ENCODE measurements at places on chromosomes 13 and 19. TPM values are rescaled to one million over a fixed set of nuclear protein-coding genes. Genes with fewer than 3 reads are reported as not detected.

Gene NUDT15
- 15.4 TPM for polyA plus RNA-seq

DNA sequence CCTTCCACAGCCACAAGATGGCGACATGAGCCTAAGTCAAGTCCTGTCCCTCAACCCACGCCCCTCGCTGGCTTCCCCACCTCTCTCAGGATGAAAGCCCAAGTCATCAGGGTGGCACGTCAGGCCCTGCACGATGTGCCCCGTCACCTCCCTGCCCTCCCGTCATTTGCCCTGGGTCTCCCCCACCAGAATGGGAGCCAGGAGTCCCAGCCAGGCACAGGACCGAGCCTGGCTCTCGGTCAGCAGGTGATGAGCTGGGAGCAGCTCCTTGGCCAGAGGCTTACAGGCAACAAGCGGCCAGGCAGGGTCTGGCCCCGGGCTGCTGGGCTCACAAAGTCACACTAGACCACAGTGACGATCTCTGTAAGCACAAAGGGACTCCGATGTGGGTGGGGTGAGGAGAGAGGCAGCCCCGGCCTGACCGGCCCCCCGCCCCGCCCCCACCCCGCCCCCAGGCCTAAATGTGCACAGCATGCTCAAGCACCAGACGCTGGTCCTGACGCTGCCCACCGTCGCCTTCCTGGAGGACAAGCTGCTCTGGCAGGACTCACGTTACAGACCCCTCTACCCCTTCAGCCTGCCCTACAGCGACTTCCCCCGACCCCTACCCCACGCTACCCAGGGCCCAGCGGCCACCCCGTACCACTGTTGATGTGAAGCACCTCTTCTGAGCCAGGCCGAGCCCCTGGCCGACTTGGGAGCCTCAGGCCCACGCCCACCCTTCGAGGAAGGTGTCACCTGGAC, 7.3 kb downstream of the MRPL4 start:
- H3K27me3 ChIP-seq = no peaks in the 10 kb centered on the region
- peak overlapping the region; percentile 79 for H3K27ac ChIP-seq
- H3K4me3 ChIP-seq = no peak overlapping the region
- peak; percentile 88 for DNase-seq

Gene ZNF737
- polyA plus RNA-seq = 3.3 TPM

DNA sequence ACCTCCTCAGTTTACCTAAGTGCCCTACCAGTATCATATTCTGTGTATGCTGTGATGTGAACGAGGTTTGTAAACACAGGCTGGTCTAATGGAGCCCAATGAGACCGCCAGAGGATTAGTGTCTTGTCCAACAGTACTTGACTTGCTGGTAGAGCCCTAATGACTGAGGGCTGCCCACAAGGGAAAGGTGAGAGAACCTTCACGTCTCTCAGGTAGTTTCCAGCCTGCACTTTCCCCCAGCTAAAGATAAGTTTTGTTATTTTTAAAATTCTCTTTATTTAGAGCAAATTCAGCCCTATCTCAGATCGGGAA, 498 bp upstream of the RBM26 start:
- no peaks in the 10 kb centered on the region for H3K36me3 ChIP-seq
- peak overlapping the region; percentile 95 for H3K4me3 ChIP-seq
- H3K27me3 ChIP-seq = no peaks in the 10 kb centered on the region
- peaks cover 12% of the 10 kb centered on the region for H3K4me1 ChIP-seq
- H3K27ac ChIP-seq = peak overlapping the region; percentile 99

Gene IER2
- polyA plus RNA-seq = 242 TPM

- H3K4me1 ChIP-seq = no peaks in the 10 kb centered on the region
- peak; percentile 35 for DNase-seq
- H3K4me3 ChIP-seq = no peak overlapping the region
- H3K27ac ChIP-seq = no peak overlapping the region
Measured at GRCh38 chr13:104015646-104016396, 949.6 kb upstream of the SLC10A2 start.

Gene PCP2
- 1.8 TPM for polyA plus RNA-seq

Gene TEX101
- not detected for polyA plus RNA-seq

GRCh38 chr19:2743099-2743498, 3.3 kb upstream of the SLC39A3 start:
- no peak overlapping the region for H3K27ac ChIP-seq
- DNase-seq = no peak
- no peaks in the 10 kb centered on the region for H3K4me1 ChIP-seq
- H3K36me3 ChIP-seq = no peaks in the 10 kb centered on the region

Gene ING1
- polyA plus RNA-seq = 20.6 TPM

DNA sequence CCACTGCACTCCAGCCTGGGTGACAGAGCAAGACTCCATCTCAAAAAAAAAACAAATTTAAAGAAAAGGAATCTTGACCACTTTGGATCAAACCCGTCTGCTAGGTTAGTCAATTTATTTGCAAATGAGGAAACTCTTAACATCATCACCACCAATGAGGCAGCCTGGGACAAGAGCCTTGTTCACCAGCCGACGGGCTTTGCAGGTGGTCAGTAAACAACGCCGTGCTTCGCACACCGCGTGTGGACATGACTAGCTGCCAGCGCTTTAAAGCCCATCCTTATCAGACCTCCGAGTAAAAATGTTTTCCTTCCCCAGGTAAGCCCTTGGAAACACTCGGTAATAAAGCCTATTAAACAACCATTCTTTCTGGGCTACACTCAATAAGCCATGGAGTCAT, 41.9 kb downstream of the INSR start:
- no peaks in the 10 kb centered on the region for H3K27me3 ChIP-seq
- no peaks in the 10 kb centered on the region for H3K36me3 ChIP-seq
- H3K4me3 ChIP-seq = no peak overlapping the region
- no peaks in the 10 kb centered on the region for H3K4me1 ChIP-seq

GRCh38 chr19:10271543-10272086, 695 bp downstream of the ICAM1 start:
- no peak for DNase-seq
- H3K27me3 ChIP-seq = no peaks in the 10 kb centered on the region
- H3K27ac ChIP-seq = peak overlapping the region; percentile 89
- peaks cover 8% of the 10 kb centered on the region for H3K4me1 ChIP-seq
- peak overlapping the region; percentile 76 for H3K4me3 ChIP-seq

DNA sequence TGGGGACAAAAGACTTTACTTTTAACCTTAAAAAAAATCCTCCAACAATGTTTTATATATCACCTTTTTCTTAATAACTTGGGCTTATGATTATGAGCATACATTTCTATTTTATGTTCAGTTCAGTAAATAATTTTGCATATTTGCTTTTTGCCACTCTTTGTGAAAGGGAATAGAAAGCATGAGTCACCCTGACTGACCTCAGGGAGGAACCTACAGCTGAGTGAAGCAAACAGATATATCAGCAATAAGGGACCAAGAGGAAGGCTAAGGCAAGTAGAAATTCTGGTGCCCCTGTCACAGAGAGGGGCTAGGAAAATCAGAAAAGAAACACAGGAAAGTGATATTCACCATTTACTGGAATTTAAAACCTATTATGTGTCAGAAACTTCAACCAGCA, 37.2 kb upstream of the SOHLH2 start:
- no peaks in the 10 kb centered on the region for H3K4me1 ChIP-seq
- no peak overlapping the region for H3K4me3 ChIP-seq
- no peaks in the 10 kb centered on the region for H3K27me3 ChIP-seq
- no peak for DNase-seq
- peaks cover under 1% of the 10 kb centered on the region for H3K36me3 ChIP-seq

Gene CNFN
- 4.1 TPM for polyA plus RNA-seq

- no peak for DNase-seq
- no peaks in the 10 kb centered on the region for H3K27me3 ChIP-seq
- H3K36me3 ChIP-seq = peaks cover 5% of the 10 kb centered on the region
- no peak overlapping the region for H3K4me3 ChIP-seq
Measured at GRCh38 chr19:16581971-16582343, 9.7 kb upstream of the SLC35E1 start.

DNA sequence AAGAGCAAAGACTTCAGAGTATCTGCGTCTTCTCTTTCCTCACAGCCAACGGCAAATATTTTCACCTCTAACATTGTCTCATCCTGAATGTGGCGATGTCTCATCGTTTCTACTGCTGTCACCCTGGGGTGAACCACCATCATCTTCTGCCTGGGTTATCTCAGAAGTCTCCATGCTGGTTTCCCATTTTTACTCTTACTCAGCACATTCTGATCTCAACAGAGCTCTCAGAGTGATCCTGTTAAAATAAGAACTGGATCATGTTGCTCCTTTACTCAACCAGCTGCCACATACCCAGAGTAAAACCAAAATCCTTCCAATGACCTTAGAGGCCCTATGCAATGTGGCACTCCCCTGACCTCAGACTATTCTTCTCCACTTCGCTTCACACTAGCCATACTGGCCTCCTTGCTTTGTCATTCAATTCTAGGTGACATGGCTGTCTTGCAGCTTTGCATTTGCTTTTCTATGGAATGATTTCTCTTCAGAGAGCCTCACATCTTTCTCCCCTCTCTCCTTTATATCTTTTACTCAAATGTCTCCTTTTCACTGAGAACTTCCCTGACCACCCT, 7.8 kb upstream of the OLFM4 start:
- no peak overlapping the region for H3K4me3 ChIP-seq
- DNase-seq = no peak

DNA sequence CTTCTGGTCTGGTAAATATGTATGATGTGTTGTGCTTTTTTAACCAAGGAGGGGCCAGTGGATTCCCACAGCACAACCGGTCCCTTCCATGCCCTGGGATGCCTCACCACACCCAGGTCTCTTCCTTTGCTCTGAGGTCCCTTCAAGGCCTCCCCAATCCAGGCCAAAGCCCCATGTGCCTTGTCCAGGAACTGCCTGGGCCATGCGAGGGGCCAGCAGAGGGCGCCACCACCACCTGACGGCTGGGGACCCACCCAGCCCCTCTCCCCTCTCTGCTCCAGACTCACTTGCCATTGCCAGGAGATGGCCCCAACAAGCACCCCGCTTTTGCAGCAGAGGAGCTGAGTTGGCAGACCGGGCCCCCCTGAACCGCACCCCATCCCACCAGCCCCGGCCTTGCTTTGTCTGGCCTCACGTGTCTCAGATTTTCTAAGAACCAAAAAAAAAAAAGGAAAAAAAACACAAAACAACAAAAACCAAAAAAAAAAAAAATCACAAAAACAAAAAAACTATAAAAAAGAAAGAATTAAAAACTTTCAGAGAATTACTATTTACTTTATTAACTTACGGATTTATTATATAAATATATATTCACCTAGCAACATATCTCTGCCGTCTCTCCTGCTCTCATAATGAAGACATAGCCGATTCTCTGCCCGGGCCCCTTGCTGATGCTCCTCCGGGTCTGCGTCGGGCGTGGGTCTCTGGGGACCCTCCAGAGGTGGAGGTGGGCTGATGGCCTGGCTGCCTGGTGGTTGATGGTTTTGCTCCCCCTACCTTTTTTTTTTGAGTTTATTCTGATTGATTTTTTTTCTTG, 14.4 kb downstream of the CAPN12 start:
- peaks cover 55% of the 10 kb centered on the region for H3K36me3 ChIP-seq

DNA sequence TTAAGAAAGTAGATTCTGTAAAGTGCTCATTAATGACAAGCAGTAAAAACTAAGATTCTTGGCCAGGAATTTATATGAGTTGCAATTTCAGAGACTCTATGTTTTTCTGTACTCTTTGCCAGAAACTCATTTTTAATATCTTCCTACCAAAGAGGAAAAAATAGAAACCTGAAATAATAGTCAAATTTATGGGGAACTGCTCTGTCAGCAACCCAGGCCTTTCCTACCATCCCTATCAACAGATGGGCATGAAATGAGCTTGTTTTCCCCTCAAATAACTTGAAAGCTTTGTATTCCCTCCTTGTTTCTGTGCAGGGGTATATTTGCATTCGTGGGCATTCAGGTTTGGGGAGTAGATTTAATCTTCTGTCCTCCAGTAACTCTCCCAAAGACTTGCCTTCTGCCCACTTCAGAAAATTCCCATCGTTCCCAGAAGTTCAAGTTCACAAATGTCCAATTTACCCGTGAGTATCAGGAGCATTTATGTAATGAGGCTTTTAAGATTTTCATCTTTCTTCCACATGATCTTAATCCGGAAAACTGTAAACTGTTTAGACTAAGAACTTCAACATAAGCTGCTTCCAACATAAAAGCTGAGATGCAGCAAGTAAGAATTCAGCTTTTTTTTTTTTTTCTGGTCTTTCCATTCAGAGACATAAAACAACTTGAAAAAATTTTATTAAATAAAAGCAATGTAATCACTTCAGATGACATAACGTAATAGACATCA, 363.1 kb downstream of the EFNB2 start:
- H3K4me1 ChIP-seq = no peaks in the 10 kb centered on the region
- H3K36me3 ChIP-seq = no peaks in the 10 kb centered on the region
- DNase-seq = peak; percentile 37
- H3K27ac ChIP-seq = no peak overlapping the region
